Activated naive CD8-positive, alpha-beta T cell treated with anti-CD3 and anti-CD28 coated beads for 36 hours (primary cell): ENCODE measurements at places on chromosomes 2 and 18. TPM values are rescaled to one million over a fixed set of nuclear protein-coding genes. Genes with fewer than 3 reads are reported as not detected.

Gene CD8B2
- total RNA-seq, result 4.6 TPM

Gene PDCD1
- 24.3 TPM for total RNA-seq

Gene ZNF236
- total RNA-seq, result 14.3 TPM

Gene UGT1A10
- total RNA-seq, result not detected

Gene EIPR1
- 43.1 TPM for total RNA-seq

Gene SRD5A2
- not detected for total RNA-seq

Gene HJURP
- 68.4 TPM for total RNA-seq

Gene HOXD13
- total RNA-seq, result not detected

DNA sequence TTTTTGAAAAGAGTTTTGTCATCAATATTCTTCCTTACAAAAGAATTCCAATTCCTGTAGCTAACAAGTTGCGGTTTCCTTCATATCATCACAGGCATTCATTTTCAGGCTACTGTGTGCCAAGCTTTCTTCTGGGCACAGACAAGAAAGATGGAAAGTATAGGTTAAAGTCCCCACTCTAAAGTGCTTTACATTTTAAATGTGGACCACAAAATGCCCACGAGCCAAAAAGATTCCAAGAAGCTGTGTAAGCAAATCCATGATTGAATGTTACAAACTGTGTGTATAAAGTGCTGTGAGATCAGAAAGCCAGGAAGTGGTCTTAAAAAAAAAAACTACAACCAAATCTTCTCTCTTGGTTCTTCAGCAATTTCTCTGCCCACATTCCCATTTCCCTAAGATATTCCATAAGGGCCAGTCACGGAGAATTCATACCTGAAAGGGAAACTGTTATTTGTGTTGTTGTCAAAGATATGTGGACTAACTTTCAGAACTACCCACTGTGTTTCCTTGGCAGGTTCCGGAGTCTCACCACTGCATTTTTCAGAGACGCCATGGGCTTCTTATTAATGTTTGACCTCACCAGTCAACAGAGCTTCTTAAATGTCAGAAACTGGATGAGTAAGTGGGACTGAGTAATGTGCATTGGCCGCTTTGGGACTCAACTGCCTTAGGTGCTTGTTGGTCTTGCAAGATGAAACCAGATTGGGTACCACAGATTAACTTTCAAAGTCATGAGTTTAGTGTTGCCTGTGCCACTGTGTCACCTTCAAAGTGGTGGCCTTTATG is 55.7 kb downstream of the RAB27B start:
- DNase-seq, result no peak

GRCh38 chr2:126658905-126659561 is 3.1 kb downstream of the GYPC start:
- peak; percentile 72 for DNase-seq

DNA sequence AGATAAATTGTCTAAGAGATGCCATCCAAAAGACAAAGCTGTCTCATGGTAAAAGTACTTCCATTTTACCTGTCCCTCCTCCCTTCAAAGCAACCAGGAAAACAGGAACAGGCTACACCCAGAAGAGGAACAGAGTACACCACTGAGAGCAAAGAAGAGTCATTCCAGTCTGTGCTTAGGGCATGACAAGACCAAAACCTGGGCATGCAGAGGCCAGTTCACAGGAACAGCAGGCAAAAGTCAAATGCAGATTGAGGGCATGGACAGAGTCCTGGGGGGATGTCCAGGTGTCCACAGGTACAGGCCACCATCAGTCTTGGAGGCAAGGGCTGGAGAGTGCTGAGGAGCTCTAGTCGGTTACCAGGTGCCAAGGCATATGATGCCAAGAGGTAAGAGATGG is 23.7 kb downstream of the PLEK start:
- no peak for DNase-seq

- DNase-seq, result no peak
Measured at GRCh38 chr2:122168799-122169198, 413.3 kb downstream of the TSN start.

GRCh38 chr18:3910512-3910911 is 460.5 kb downstream of the TGIF1 start:
- DNase-seq, result no peak

GRCh38 chr2:62408241-62408677 is 97.7 kb downstream of the TMEM17 start:
- no peak for DNase-seq

- DNase-seq, result no peak
Measured at GRCh38 chr2:23692851-23693605, 233.9 kb downstream of the ATAD2B start.

DNA sequence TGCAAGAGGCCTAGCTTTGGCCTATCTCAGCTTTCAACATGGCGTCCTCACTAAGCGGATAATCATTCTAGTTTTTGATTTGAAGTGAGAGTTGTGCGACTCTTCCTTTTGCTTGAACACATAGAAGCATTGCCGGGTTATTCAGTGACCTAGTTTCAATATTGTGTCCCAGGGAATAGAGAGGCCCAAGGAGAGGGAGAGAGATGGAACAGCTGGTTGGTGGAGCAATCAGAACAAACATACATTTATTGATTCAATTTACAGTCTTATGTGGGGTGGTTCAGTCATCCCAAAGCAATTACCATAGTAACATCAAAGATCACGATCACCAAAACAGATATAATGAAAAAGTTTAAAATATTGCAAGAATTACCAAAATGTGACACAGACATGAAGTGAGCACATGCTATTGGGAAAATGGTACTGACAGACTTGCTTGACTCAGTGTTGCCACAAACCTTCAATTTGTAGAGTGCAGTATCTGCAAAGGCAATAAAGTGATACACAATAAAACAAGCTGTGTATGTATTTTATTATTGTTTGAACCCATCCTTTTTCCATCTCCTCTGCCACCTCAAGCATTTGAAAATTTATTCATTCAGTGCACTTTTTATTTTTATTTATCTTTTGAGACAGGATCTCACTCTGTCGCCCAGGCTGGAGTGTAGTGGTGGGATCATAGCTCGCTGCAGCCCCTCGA is 30.2 kb downstream of the COPS7B start:
- DNase-seq, result no peak
